ENCODE measurements at places on chromosomes 7 and 10.
A peak's percentile ranks its signal among the peaks of the same experiment; 100 is the strongest.

- no peak for DNase-seq
Measured at GRCh38 chr10:46297406-46298204, 10.8 kb downstream of the ANTXRL start.

- peak; percentile 59 for DNase-seq
Measured at GRCh38 chr7:67637023-67637358, 640.4 kb downstream of the TYW1 start.

DNA sequence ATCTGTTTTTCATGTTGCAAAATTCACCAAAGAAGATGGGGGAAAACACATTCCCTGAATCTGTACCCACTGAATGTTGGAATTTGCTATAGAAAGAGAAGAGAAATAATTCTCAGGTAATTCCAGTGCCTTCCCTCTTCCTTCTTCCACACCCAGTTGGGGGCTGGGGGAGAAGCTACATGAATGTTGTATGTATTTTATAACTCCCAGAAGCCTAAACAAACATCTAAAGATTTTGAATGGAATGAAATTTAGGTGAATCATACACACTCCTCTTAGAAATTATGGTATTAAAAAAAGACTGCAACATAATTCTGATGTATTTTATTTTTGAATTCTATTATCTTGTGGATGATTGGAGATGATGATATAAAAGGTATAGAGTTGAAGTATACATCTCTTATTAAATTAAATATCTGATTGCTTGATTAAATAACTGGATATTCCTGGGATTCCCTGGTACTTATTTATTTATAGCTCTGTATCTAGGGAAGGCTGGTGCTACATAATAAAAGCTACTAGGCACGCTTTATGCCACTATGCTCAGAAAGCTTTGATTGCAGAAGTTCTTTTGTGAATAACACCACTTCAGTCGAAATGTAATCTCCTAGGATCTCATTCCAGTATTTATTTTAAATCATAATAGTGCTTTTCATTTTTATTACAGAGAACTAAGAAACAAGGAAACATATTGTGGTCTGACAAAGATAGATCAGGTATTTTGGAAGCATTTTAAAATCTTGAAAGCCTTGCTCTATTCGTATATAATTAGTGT lies 98.5 kb downstream of the MCU start:
- no peak for DNase-seq

DNA sequence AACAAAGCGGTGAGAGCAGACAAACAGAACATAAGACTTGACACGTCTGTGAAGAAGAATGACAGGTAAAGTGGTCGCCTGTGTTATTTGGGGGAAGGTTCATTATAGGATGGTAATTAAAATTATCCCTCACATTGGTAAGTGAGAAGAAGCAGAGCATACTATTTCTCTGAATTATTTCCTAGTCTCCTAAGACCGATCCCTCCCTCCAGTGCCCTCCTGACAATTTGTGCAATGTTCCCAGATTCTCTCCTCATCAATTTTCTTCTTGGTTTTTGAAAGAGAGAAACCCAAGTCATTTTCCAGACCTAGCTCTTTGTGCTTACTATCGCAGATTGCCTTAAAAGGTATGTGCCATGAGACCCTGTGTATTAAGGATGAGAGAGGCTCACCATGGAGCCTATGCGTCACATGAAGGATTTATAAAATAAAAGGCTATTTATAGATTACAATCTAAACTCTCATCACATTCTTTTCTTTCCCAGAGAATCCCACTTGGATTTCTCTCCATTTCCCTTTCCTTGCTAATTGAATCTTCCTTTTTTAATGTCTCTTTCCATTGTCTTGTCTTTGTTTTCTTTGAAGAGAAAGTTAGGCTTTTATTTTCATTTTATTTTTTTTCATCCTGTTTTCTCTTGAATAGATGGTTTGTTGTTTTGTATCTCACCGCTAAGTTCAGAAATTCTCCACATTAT lies 112.0 kb downstream of the PPP1R3A start:
- no peak for DNase-seq

- DNase-seq, result peak; percentile 60
Measured at GRCh38 chr7:28626624-28627262, 214.4 kb downstream of the CREB5 start.

DNA sequence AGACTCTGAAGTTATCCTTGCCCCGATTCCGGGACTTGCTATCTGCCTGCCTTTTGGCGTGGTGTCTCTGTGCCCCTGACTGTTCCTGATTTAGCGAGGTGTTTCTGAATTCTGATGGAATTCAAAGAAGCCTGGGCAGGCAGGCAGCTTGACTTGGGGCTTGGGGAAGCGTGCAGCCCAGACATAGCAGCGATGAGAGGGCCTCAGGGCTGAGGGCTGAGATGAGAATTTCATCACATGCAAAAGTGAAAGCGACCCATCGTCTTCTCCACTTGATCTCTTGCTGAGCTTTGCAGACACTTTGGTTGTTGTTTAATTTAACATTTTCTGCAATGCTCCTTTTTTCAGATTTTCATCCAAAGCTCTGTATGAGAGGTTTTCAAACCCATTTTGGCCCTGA lies 57.8 kb downstream of the TCF7L2 start:
- DNase-seq, result no peak

GRCh38 chr10:131650771-131651673 lies 249.8 kb upstream of the PPP2R2D start:
- no peak for DNase-seq

GRCh38 chr7:14936554-14936953 lies 34.0 kb upstream of the DGKB start:
- DNase-seq, result no peak

- DNase-seq, result no peak
Measured at GRCh38 chr10:14328881-14329672, 1.6 kb downstream of the FRMD4A start.

- DNase-seq, result no peak
Measured at GRCh38 chr7:78968951-78969350, 484.5 kb downstream of the MAGI2 start.

DNA sequence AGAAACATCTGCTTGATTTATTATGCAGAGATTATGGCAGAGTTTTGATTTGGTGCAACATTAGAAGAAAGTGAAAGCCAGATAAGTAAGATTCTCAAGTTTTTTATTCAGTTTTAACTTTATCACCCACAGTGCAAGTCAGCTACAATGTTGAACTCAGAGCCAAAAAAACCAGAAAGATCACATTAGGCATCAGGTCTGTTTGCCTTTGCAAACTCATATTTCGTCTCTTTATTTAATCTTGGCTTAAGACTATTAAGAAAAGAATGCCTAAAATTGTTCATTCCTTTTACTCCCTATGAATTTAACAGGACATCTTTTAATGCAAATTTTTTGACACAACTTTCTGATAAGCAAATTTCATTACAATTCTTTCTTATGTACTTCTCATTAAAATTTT lies 76.0 kb upstream of the TMEM26 start:
- no peak for DNase-seq

DNA sequence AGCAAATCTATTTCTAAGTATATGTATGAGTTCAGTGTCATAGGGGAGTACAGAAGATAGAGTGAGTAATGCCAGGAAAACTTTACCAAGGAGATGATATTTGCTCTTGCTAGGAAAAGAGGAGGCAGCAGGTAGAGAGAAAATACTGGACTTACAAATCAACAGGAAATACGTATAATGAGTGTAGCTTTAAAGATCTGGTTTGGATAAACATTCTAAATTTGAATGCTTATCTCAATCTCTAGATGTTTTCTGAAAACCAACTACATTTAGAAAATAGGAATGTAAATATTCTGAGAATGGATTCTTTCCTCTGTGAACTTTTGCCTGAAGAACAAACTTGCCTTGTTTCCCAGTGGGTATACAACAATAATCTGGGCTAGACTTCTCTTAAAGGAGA lies 46.9 kb upstream of the GNAI1 start:
- no peak for DNase-seq

GRCh38 chr7:137755427-137755826 lies 91.3 kb downstream of the DGKI start:
- no peak for DNase-seq

- no peak for DNase-seq
Measured at GRCh38 chr7:32881074-32881982, 10.2 kb downstream of the KBTBD2 start.

GRCh38 chr7:98594348-98594747 lies 22.7 kb upstream of the NPTX2 start:
- no peak for DNase-seq

GRCh38 chr7:49294611-49295010 lies 370.3 kb downstream of the CDC14C start:
- DNase-seq, result no peak

DNA sequence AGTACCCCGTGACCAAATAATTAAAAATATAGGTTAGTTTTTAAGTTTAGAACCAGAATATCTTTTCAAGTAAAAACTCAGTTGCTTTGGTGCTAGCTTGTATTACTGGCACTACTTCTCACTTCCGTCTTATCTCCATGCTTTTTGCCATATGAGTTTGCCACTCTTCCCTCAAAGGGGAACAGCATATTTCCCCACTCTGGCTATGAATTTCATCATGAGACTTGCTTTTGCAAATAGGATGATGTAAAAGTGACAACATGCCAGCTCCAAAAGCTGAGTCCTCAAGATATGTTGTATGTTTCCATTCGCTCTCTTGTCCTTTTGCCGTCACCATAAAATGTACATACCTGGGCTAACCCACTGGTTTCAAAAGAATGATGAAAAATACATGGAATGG lies 178.1 kb upstream of the SEMA3A start:
- no peak for DNase-seq

DNA sequence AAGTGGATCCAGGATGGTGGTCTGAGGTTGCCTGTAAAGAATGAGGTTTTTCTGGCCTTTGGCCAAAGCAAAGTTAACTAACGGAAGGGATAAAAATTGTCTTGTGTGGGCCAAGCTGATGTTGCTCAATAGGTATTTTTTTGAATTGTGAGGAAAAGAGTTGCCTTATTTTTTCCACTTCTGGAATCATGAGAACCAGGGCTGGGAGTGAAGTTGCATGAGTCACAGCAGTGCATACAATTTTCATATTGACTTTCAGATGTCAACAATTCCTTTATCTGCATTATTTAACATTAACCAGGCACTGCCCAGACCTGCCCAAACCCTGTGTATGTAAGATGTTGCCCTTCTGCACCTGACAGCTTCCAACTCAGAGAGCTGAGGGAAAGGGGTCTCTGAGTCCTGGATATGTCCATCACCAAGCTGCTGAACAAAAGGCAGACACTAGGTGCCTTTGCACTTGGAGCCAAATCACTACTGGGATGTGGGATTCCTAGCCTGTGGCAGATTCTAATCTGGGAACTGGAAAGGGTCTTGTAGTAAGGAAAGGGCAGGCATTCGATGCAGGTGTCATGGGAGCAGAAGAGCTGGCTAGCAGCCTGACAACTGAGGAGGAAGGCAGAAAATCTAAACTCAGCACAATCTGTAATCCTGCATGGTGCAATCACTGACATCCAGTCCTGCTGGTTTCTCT lies 52.3 kb upstream of the SLC35B4 start:
- no peak for DNase-seq

DNA sequence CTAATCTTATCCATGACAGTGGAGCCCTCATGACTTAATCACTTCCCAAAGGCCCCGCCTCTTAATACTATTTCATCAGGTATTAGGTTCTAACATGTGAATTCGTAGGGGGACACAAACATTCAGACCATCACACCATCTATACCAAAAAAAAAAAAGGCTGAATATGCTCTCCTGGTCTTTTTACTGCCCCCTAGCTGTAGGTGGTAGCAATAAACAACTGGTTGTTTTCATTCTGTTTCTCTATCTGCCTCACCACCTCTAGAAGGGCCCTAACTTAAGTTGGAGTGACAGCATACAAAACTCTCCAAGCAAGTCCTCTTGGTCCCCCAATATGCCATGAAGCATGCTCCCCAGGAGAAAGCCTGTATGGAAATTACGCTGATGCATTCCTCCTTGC lies 94.1 kb downstream of the GRM8 start:
- no peak for DNase-seq

- no peak for DNase-seq
Measured at GRCh38 chr10:13806419-13806818, 219.7 kb downstream of the PRPF18 start.

- DNase-seq, result no peak
Measured at GRCh38 chr10:323651-324293, 188.5 kb downstream of the ZMYND11 start.

- DNase-seq, result no peak
Measured at GRCh38 chr10:5968681-5969453, 8.5 kb downstream of the IL15RA start.

DNA sequence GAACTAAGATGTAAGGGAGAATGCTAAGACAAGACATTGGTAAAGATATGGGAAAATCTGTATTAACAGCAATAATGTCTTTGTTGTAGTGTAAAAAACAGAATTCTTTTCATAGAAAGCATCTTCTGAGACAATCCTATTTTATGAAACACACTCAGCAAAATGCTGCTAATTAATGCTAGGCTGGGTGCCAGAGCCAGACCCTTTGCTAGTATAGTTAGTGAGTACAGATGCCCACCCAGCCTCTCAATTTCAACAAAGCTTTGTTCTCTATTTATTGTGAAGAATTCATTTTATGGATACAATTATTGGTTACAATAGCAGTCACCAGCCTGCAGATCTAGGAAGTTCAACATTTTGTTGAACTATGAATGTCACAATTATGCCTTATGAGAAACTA lies 131.0 kb downstream of the SEM1 start:
- DNase-seq, result no peak

- peak; percentile 81 for DNase-seq
Measured at GRCh38 chr7:143299840-143300239, 11.7 kb downstream of the CASP2 start.

DNA sequence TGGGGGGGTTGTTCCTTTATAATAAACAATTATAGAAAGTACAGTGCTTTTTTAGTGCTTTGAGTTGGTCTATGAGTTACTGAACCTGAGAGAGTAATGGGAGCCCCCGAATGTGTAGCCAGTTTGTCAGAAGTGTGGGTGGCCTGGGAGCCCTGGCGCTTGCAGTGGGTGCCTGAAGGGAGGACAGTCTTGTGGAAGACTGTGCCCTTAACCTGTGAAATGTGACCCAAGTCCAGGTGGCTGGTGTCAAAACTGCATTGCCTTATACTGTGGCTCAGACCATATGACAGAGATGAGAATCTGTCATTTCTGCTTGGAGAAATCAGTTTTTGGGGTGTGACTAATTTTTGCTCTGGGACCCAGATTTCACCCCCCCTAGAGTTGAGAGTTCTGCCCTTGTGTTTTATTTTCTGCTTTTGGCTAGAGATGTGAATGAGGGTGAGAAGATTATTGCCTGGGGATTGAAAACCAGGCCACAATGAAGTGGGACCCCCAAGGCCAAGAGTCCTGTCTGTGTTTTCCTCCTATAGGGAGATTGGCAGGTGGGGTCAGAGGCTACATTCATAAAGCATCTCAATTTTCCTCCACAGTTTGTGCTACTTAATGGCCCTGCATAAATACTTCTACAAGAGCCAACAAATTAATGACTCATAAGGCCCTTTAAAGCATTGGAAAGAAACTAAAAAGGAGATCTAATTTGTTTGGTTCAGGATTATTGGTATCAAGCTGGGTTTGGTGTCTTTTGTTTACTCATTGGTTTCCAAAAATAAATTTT lies 24.1 kb upstream of the CARD11 start:
- no peak for DNase-seq
